ENCODE measurements at places on chromosomes 4 and X.

GRCh38 chr4:151093203-151093602 lies 6.2 kb upstream of the RPS3A start:
- DNase-seq = no peak

GRCh38 chr4:7799306-7799705 lies 140.4 kb downstream of the AFAP1 start:
- no peak for DNase-seq

GRCh38 chr4:165415910-165416309 lies 37.1 kb downstream of the CPE start:
- no peak for DNase-seq

DNA sequence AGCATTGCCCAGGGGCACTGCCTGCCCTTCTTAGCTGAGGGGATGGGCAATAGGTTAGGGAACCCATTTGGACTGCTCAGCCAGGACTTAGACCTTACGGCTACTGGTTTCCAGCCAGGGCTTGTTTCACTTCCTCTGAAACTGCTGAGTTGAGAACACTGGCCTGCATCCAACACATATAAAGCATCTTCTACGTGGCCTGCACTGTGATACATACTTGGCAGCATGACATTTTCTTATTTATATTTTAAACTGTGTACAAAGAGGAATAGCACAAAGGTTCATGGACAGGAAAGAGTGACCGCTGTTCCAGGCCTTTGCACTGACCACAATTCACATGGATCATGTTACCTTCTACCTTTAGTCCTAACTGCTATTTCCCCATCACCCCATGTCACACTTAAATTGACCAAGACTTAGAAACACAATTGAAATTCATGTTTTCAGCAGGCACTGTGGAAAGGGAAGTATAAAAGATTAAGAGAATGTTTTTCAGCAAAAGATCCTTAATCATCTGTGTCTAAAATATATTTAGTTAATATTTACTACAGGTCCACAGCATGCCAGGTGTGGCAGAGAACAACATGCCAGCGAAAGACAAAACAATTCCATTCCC lies 43.7 kb downstream of the NLGN4X start:
- DNase-seq = peak; percentile 37

DNA sequence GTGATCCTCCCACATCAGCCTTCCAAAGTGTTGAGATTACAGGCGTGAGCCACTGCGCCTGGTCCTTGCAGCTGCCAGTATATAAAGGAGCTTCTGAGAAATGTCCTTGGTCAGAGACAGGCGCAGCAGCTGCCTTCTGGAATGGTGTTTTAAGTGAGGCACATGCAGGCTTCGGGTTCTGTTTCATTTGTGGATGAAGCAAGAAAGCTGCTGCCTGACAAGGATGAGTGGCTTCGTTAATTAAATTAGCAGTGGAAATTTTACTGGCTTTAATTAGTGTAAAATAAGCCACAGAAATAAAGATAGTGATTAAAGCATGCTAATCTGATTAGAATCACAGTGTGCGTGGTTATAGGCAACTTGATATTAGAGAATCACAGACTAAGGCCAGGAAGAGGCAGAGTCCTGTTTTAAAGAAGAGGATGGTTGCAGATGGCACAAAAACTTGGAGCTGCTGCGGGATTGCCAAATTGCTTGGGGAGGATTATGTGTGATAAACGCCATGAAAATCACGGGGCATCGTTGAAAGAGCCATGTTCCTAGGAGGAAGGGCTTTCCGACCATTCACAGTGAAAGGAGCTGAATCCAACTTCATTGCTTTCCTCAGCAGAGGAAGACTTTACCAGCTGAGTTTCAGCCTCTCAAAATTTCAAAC lies 348.4 kb upstream of the FAT1 start:
- DNase-seq = no peak

GRCh38 chr4:38080061-38080974 lies 120.1 kb downstream of the PTTG2 start:
- DNase-seq = no peak

DNA sequence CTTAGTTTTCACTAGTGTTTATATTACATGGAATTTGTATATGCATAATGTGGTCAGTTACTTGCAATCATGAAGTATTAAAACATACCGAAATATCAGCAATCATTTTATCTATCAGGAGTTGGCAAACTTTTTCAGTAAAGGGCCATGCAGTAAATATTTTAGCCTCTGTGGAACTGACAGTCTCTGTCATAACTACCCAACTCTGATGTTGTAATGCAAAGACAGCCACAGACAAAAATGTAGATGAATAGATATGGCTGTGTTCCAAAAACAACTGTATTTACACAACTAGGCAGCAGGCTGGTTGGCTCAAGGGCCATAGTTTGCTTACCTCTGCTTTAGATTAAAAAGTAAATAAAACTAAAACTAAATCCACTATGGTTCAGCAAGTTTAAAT lies 200.2 kb downstream of the HS3ST1 start:
- DNase-seq = peak; percentile 68

- no peak for DNase-seq
Observed at GRCh38 chr4:146211440-146211839, 2.9 kb upstream of the REELD1 start.

DNA sequence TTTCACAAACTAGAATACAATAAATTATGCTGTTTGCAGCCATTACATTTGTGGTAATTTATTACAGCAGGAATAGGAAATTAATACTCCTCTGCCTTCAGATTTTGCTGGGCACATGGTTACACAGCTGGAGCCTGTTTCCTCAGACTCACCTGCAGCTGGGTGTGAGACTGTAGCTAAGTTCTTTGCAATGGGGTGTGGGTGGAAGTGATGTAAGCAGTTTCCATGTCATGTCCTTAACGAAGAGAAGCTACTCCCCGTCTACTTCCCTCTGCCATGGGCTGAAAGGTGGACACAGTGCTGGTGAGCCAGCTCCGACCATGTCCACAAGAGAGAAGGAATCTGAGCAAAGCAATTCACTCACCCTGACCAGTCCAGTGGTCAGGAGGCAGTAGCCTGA lies 18.2 kb downstream of the SH3KBP1 start:
- no peak for DNase-seq

DNA sequence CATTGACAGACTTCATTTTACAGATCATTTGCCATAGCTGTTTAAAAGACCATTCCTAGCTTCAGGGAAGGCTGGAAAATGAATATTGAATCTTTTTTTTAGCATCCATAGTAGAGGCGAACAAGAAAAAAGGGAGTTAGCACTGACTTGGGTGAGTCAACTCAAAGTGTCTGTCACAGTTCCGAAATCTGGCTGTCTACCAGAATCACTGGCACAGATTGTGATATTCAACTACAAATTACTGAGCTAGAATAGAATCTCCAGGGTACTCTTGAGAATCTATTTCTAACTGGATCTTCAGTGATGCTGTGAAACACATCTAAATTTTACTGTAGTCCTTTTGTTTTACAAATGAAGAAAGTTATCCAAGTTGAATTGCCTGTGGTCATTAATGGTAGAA lies 31.5 kb downstream of the SEC24B start:
- no peak for DNase-seq

DNA sequence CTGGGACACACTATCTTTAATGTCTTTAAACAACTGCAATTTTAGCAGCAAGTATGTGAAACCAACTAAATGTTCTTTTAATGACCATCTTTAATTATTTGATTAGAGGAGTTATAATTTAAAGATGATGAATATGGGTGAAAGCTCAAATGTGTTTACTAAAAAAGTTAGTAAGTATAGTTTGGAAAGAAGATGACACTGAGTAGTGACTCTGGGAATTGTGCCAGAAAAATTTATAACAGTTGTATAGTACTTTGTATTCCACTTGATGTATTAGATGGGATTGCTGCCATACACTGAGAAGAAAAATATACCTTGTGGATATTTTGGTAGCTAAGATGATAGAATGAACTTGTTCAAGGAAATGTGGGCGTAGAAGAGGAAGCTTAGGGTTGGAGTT lies 19.5 kb upstream of the PACRGL start:
- DNase-seq = no peak

- no peak for DNase-seq
Observed at GRCh38 chrX:97326456-97326855, 442.7 kb downstream of the RPA4 start.

DNA sequence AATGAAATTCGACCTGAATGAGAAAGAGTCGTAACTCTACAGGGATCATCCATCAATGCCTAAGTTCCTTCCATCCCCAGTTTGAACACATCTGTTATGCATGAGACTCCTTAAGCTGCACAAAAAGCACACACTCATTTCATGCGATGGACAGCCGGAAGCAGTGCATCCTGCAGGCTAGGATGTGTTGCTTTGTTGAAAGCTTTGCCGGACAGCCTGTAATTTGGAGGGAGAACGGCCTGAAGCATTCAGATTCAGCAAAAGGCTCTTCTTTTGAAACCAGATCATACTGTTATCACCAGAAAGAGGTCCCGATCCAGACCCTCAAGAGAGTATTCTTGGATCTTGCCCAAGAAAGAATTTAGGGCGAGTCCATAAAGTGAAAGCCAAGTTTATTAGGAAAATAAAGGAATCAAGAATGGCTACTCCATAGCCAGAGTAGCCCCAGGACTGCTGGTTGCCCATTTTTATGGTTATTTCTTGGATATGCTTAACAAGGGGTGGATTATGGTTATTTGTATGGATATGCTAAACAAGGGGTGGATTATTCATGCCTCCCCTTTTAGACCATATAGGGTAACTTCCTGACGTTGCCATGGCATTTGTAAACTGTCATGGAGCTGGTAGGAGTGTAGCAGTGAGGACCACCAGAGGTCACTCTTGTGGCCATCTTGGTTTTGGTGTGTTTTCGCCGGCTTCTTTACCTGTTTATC lies 48.1 kb upstream of the DHRSX start:
- no peak for DNase-seq

DNA sequence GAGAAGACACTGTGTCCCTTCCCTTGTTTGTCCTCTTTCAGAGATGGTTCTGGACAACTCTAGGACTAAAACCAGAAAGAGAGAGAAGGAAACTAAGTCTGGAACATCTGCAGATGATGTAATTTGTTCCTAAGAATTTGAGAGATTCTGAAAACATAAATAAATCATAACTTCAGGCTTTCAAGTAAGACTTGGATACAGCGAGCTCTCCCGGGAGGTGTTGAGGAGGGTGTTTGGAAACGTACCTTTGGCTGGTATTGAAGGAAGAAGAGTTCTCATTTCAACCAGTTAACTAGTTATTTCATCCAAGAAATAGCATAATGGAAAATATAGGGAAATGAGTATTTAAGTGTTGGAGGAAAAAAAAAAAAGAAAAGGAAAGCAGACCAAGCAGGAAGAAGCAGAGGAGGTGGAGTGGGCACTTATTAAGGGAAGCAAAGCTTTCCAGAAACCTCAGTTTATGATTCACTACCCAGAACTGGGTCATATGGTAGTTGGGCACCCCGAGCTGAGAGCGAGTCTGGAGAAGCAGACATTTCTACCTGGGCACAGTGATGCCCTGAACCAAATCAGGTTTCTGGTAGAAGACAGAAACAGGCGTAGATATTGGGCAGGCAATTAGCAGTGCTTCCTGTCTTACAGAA lies 26.9 kb downstream of the CCNG2 start:
- no peak for DNase-seq

- no peak for DNase-seq
Observed at GRCh38 chrX:155333544-155334100, 792 bp downstream of the CLIC2 start.

DNA sequence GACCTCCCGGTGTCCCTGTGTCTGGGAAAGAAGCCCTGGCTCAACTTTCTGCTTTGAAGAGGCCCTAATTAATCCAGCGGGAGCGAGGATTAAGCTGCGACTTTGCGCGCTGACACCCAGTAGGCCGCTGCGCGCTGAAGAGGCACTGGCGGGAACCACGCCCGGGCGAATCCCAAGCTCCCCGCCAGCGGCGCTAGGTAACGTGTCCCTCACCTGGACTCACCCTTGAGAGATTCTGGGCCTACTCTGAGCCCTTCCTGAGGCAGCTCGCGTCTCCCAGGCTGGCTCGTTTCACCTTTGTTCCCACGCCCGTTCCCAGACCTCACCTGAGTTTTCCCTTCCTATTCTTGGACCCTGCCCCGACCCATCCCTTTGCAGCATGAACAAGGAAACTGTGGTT lies 616 bp upstream of the KLHL34 start:
- no peak for DNase-seq

- DNase-seq = no peak
Observed at GRCh38 chrX:44003975-44004374, 30.8 kb upstream of the NDP start.

GRCh38 chr4:107708225-107708624 lies 11.8 kb downstream of the PAPSS1 start:
- DNase-seq = no peak

DNA sequence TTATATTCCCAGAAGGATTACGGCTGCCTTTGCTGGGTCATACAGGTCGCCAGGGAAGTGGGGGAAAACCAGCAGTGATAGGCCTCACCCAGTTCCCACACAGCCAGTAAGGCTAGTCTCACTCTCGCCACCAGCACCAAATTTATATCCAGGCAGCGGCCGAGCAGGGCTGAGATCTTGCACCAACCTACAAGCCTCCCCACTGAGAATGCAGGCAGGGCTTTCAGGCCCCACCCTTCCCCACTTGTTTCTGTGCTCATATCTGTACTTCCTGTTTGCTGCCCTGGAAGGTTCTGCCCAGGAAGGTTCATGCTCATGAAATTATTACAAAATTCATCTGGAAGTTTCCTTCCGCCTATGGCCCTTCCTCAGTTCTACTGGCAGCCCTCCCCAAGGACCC lies 179.7 kb downstream of the STIM2 start:
- no peak for DNase-seq

DNA sequence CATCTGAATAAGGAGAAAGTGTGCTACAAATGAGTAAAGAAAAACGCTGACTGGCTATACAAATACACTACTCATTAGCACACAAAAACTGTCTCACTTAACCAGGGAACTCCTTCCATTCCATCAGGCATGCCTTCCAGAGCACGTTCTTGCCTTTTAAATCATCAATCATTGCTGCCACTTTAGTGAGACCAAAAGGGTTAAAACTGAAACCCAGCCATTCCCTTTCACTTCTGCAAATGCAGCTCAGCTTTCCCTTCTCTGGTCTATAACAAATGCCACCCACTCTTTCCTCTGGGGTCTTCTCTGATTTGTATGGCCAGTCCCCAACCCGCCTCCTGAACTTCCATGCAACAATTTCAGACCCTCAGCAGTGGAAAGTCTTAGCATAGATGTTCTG lies 231.5 kb downstream of the TRIML1 start:
- DNase-seq = no peak

GRCh38 chr4:56209767-56210166 lies 177.5 kb downstream of the AASDH start:
- DNase-seq = no peak

GRCh38 chr4:25011135-25011866 lies 19.4 kb downstream of the LGI2 start:
- DNase-seq = peak; percentile 56

- DNase-seq = no peak
Observed at GRCh38 chr4:8152090-8152864, 6.3 kb downstream of the ABLIM2 start.
